ENCODE measurements at places on chromosomes 2 and 18.

DNA sequence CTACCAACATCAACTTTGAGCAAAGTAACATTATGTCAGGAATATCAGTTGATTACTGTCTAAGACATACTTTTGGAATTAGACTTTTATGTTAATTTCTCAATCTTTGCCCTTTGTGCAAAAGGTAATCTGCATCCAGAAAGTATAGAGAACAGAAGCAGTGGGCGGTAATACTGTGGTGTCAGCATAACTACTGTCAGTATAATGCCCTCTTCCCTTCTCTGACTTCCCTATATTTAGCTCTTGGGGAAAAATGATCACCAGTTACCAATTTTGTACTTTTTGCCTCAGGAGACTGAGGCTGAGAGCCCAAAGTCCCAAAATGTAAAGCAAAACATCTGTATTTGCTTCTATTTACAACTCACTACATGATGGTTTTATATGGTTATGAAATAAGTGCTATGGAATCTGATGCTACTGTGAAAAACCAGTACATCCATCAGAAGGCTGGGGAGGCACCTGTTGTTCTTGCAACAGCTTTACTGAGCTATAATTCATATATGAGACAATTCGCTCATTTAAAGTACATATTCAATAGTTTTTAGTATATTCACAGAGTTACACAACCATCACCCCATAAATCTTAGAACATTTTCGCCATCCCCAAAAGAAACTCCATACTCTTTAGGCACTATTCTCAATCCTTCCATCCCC lies 51.3 kb upstream of the CD302 start:
- no peak for DNase-seq

- DNase-seq = no peak
Observed at GRCh38 chr2:233817361-233817911, 36.9 kb downstream of the HJURP start.

- DNase-seq = no peak
Observed at GRCh38 chr2:36516136-36516870, 81.7 kb downstream of the FEZ2 start.

- DNase-seq = no peak
Observed at GRCh38 chr2:207845202-207845864, 75.6 kb upstream of the FZD5 start.

DNA sequence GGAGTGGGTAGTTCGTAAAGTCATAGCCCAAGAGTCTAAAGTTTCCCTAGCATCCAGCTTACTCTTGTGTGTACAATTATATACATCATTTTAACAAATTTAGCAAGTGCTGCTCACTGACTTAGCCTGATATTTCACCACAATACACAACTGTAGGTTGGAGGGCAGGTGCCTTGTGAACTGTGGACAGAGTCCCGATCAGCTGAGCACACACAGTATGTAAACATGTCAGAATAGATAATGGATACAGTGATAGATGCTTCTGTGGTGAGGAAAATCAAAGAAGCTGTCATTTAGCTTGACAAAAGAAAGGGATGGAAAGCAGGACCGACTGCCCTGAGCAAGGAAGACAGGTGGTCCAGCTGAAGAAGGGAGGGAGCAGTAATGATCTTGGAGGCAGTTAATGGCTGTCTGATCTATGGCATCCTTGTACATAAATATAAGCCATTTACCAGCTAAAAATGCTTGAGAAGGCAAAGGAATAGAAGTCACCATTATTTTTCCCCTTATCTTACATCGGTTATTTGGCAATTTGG lies 372.8 kb upstream of the UBE2E3 start:
- DNase-seq = no peak

DNA sequence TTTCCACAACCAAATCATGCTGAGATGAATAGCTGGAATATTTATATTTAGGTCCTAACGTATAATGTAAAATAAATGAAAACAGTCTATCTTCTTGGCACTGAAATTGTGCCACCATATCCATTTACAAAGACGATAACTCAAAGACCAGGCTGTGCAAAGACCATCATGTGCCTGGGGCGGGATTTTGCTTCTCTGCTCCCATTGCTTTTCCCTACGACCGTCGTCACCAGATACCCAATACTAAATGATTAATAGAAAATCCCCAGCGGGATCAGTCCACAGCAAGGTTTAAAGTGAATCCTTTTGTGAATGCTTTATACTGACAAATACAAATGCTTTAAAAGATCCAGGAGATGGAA lies 194.3 kb upstream of the ARL4C start:
- DNase-seq = no peak

GRCh38 chr2:142189501-142189900 lies 58.7 kb upstream of the LRP1B start:
- no peak for DNase-seq

GRCh38 chr18:45851161-45851925 lies 25.9 kb downstream of the SIGLEC15 start:
- DNase-seq = no peak

GRCh38 chr2:39437522-39438296 lies 624 bp upstream of the MAP4K3 start:
- DNase-seq = no peak

- no peak for DNase-seq
Observed at GRCh38 chr2:205895981-205896655, 189.9 kb downstream of the INO80D start.

DNA sequence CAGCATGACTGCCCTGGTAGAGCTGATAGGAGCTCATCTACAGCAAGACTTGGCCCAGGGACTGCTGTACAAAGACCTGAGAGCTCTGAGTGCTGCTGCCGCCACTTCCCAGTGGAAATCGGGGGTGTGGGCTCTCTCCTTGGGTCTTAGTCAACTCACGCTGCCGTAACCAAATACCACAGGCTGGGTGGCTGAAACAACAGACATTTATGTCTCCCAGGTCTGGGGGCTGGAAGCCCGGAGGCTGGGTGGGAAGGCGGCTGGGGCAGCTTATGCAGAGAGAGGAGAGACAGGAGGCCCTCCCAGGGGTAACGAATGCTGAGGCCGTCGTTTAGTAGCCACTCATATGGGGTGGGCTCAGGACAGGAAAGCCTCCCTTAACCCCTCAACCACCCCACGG lies 15.4 kb upstream of the MAL start:
- DNase-seq = no peak

- no peak for DNase-seq
Observed at GRCh38 chr2:170747921-170748320, 22.3 kb upstream of the ERICH2 start.

DNA sequence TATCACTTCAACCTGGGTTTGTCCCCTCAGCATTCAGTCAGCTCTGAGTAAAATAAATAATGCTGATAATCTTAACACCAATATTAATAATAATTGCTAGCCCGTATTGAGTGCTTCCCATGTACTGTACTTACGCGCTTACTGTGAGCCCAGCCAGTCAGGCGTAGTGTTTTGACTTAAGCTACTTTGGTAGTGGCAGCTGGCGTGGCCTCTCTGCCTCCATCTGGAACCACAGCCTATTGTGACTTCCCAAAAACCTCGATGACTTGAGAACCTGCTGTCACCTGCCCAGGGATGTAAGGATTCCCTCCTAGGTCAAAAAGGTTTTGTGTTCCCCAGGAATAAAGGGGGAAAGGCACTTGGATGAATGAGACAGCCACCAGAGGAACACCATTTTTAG lies 53.2 kb downstream of the SUMO1 start:
- no peak for DNase-seq

DNA sequence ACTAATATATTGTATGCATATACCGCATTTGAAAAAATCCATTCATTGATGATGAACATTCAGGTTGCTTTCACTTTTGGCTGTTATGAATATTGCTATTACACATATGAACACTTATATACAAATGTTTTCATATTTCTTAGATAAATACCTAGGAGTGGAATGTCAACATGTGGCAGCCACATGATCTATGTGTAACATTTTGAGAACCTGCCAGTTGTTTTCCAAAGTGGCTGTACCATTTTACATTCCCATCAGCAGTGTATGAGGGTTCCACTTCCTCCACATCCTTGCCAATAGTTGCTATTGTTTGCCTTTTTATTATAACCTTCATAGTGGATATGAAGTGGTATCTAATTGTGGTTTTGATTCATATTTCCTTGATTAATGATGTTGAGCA lies 40.5 kb downstream of the CCDC85A start:
- DNase-seq = no peak

GRCh38 chr2:235658351-235659174 lies 164.7 kb downstream of the AGAP1 start:
- no peak for DNase-seq
